ENCODE measurements at places on chromosomes 7 and 10.

GRCh38 chr10:34854147-34854601 is 39.1 kb upstream of the PARD3 start:
- DNase-seq: no peak

DNA sequence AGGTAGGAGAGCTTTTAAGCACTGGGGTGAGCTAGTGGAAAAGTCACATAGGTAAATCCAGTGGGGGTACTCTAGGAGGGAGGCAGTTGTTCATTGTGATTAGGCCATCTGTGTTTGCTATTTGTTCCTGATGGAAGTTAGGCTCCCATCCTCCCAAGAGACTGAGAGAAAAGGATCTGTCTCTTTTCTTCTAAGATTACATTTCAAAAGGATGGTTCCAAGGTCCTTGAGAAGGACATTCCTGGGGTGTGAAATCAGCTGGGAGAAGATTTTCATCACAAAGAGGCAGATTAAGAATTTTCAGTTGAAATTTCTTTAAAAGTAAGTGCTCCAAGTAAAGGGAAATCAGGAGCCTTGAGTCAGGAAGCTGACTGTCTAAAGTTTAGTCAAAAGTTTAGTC is 210.8 kb upstream of the CSTF2T start:
- DNase-seq: no peak

DNA sequence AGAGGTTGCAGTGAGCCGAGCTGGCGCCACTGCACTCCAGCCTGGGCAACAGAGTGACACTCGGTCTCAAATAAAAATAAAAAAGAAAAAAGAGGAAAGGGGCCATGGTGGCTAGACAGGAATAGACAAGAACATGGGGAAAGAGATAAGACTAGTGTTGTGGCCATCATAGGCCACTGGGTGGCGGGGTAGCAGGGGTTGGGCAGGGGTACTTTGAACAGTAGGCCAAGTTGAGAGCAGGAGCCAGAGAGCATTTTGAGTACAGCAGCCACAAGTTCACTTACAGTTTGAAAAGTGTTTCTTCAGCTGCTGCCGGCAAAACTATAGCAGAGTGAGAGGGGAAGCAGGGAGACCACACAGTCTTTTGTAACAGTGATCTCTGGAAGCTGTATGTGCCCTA is 656.0 kb downstream of the CNTNAP2 start:
- no peak for DNase-seq

GRCh38 chr10:1573334-1573969 is 163.9 kb downstream of the ADARB2 start:
- DNase-seq: no peak

- no peak for DNase-seq
These were observed 11.6 kb upstream of the MNX1 start for GRCh38 chr7:157021871-157022680.

DNA sequence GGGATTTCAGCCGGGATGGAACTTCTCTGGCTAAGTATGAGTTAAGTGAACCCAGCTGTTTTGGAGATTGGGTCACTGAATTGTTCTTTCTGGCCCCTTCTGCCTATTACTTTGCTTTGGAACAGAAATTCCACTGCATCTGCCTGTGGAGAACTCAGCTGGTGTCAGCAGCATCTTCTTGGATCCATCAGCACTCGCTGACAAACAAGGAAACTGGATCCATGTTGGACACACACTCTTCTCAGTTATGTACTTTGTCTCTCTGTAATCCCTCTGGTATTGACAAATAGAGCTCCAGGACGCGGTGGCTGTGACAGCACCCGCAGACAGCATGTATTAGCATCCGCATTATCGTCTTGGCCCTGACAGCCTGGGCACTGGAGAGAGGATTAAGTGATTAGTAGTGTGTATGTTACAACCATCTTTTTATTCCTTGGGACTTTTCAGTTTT is 73.0 kb upstream of the BMPER start:
- DNase-seq: no peak

- no peak for DNase-seq
These were observed 396.3 kb upstream of the FZD8 start for GRCh38 chr10:36038316-36038955.

GRCh38 chr7:55366461-55367070 is 1.4 kb downstream of the LANCL2 start:
- DNase-seq: no peak

GRCh38 chr7:28531291-28531690 is 119.0 kb downstream of the CREB5 start:
- no peak for DNase-seq

- DNase-seq: no peak
These were observed 257.2 kb upstream of the CACNA2D1 start for GRCh38 chr7:82700741-82701140.

DNA sequence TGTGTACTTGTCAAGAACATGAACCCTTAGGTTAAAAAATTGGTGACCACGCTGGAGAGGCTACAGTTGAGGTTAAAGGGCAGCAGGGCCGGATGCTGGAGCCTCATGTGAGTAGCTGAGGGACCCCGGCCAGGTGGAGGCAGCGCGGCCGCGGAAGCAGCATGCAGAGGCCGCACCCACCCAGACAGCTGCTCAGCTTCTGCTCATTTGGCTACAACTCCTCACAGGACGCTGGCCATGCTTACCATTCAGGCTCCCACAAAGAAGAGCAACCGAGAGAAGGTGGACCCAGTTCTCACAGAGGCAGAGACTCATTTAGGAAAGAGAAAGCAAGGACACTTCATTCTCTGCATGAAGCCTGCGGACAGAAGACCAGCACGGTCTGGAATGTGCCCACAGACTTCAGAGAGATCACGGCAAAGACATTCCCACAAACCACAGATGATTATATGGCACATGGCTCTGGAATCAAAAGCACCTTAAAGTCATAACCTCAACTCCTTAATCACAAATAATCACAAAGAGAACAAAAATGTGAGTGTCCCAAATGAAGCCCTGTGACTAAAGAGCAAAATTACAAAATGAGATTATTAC is 94.4 kb downstream of the VOPP1 start:
- DNase-seq: no peak

DNA sequence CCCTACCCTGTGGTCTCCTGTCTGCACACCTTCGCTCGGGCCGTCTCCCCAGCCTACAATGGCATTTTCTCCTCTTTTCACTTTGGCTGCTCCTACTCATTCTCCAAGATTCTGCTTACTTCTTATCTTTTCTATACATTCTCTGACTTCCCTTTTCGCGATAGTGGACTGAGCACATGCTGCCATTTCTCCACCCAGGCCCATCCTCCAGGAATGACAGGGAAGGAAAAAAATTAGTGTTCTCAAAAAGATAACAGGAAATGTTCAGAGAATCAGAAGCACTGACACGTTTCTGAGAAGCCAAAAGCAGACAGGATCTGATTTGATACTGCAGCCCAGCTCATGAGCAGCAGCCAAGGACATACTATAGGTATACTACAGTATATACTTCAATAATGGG is 6.4 kb upstream of the ANXA11 start:
- DNase-seq: no peak

- DNase-seq: no peak
These were observed 128.9 kb downstream of the NRCAM start for GRCh38 chr7:108327353-108327752.

GRCh38 chr7:8481752-8482446 is 48.5 kb downstream of the NXPH1 start:
- peak; percentile 54 for DNase-seq

GRCh38 chr10:102975483-102976379 is 57.6 kb downstream of the CNNM2 start:
- no peak for DNase-seq

DNA sequence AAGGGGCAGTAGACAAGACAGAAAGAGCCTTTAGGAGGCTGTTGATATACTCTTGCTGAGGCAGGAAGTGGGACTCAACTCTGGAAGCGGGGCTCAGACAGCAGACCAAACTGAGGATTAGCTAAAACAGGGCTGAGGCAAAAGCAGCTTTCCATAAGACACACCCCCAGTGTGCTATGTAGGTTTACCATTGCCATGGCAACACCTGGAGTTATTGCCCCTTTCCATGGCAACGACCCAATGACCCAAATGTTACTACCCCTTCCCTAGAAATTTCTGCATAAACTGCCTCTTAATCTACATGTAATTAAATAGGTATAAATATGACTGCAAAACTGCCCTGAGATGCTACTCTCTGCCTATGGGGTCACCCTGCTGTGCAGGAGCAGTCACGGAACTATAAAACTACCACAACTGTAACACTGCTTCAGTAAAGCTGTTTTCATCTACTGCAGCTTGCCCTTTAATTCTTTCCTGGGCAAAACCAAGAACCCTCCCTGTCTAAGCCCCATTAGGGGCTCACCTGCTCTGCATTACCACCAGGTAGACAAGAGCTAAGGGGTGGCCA is 348.4 kb upstream of the PODXL start:
- DNase-seq: no peak

GRCh38 chr7:129843365-129843898 is 109.3 kb downstream of the UBE2H start:
- DNase-seq: no peak

GRCh38 chr7:140675726-140676125 is 3.0 kb downstream of the ADCK2 start:
- DNase-seq: no peak

DNA sequence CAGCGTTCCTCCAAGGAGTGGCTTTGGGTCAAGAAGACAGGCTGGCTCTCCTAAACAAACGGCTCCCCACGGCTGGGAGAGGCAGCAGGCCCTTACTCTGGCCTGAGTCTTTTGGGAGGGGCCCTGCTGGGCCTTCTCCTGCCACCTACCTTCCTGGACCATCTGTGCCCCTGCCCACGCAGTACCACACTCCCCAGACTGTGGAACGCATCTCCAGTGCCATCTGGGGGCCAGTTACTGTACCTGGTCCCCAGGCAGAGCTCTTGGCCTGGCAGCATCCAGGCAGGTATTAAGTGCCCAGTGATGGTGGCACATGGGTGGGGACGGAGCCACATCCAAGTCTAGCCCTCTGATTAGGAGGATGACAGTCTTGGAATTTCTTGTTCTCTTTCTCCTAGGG is 14.4 kb downstream of the ALKBH4 start:
- DNase-seq: no peak

GRCh38 chr10:113138937-113139585 is 189.0 kb downstream of the TCF7L2 start:
- DNase-seq: no peak

- no peak for DNase-seq
These were observed 48.8 kb downstream of the ANXA8 start for GRCh38 chr10:47435081-47435480.

DNA sequence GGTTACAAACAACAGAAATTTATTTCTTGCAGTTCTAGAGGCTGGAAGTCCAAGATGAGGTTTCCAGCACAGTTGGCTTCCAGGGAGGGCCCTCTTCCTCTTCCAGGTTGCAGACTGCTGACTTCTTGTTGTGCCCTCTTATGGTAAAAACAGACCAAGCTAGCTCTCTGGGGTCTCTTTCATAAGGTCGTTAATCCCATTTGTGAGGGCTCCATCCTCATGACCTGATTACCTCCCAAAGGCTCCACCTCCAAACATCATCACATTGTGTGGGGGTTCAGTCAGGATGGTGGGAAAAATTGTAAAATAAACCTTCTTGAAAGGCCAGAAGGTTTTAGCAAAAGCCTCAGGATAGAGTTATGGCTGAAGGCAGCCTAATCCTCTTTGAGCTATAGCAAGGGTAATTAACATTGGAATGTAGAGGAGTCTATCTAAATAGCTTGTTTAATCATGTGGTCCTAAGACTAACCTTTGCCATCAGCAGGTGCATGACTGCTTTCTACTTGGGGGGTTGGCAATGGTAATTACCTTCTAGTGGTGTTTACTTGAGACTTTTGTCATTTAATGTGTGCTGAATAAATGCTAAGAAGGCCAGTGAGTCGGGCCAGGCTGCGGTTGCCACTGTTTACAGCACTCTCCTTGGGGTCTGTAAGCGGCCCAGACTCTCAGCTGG is 80.8 kb downstream of the PPP1R17 start:
- no peak for DNase-seq

- DNase-seq: no peak
These were observed 3.2 kb downstream of the GLI3 start for GRCh38 chr7:42233695-42234331.

GRCh38 chr10:9869205-9869604 is 1148.5 kb upstream of the CELF2 start:
- DNase-seq: no peak

GRCh38 chr7:148142660-148143248 is 447.8 kb upstream of the C7orf33 start:
- DNase-seq: no peak

DNA sequence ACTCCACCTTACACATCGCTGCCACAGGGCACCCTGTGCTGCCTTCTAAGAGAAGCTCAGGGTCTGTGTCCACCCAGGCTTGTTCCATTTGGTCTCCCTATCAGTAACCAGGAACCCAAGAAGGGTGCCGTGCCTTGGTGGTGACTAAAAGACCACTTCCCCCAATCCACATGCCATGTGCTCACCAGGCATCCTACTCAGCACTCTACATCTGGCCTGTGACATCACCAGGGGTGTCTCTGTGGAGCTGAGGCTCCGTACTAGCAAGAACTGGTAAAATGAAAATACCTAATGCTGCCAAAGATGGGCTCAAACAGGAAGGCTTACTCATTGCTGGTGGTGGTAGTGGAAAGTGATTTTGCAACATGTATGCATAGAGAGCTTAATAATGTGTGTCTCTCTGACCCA is 19.0 kb upstream of the C10orf71 start:
- DNase-seq: peak; percentile 2

DNA sequence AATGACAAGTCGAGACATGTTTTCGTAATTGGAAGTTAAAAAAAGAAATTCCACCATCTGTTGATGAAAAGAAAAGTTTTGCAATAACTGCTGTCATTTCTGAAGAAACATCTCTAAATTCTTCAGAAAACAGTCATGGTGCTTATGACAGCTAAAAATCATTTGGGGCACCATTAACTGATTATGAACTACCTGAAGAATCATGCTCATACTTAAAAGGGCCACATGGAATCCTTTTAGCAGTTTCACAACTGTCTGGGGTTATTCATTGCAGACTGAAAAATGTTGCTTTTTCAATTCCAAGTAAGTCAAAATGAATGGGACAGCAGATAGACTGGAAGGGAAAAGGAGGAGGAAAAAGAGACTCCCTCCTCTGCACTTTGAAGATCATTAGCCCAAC is 134.2 kb downstream of the CHN2 start:
- peak; percentile 17 for DNase-seq

- no peak for DNase-seq
These were observed 144.3 kb downstream of the ADAM12 start for GRCh38 chr10:126243971-126244370.

- DNase-seq: no peak
These were observed 509.0 kb upstream of the PODXL start for GRCh38 chr7:132065193-132065988.

- DNase-seq: no peak
These were observed 117.7 kb upstream of the TNRC18 start for GRCh38 chr7:5541087-5541992.

- no peak for DNase-seq
These were observed 34.0 kb upstream of the DLD start for GRCh38 chr7:107856806-107857540.

DNA sequence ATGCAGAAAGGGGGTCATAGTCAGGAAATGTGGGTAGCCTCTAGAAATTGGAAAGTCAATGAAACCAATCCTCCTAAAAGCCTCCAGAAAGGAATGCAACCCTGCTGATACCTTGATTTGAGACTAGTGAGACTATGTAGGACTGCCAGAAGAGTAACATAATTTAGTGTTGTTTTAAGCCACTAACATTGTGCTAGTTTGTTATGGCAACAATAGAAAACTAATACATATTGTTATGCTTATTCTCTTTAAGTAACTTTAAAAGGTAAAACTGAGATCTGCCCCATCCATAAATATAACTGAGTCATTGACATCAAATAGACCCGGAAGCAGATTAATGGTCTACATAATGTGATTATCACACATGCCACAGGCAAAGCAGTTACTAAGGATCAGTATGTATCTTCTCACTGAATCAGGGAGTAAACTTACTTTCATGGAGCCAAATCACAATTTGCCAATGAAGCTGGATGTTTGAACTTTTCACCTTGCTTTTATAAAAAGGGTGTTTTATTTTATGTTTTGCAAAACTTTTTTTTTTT is 146.4 kb upstream of the TMEM106B start:
- no peak for DNase-seq
